D341Med (cell line): ENCODE measurements at places on chromosomes 6 and 20.

- DNase-seq, result no peak
Measured at GRCh38 chr6:73610444-73611275, 43.1 kb downstream of the SLC17A5 start.

- no peak for DNase-seq
Measured at GRCh38 chr20:45052698-45053429, 48.1 kb downstream of the KCNS1 start.

DNA sequence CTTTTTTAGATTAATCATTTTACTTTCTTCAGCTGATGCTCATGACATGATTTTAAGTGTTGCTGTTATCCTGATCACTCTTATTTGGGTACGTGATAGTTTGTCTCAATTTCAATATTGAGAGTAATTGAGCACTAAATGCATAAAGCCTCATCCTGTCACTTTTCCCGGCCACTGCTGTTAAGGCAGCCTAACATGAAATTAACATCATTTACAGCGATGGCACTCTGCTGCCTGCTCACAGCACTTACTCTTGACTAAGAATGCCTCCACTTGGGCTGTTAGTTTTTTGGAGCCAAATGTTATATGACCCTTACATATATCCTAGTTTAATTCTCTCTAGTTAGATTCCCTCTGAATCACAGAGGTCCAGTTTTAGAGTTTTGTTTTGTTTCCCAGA lies 107.3 kb downstream of the SLX4IP start:
- no peak for DNase-seq

DNA sequence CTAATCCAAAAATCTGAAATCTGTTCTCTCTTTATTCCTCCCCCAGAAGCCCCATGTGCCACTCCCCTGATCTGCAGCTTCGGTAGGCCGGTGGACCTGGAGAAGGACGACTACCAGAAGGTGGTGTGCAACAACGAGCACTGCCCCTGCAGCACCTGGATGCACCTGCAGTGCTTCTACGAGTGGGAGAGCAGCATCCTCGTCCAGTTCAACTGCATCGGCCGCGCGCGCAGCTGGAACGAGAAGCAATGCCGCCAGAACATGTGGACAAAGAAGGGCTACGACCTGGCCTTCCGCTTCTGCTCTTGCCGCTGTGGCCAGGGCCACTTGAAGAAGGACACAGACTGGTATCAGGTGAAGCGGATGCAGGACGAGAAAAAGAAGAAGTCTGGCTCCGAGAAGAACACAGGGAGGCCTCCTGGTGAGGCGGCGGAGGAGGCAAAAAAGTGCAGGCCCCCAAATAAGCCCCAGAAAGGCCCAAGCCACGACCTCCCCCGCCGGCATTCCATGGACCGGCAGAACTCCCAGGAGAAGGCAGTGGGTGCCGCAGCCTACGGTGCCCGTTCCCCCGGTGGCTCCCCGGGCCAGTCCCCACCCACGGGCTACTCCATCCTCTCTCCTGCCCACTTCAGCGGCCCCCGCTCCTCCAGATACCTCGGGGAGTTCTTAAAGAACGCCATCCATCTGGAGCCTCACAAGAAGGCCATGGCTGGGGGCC lies 31.5 kb downstream of the HECA start:
- DNase-seq, result no peak

- DNase-seq, result no peak
Measured at GRCh38 chr6:88220493-88220892, 54.3 kb upstream of the CNR1 start.

DNA sequence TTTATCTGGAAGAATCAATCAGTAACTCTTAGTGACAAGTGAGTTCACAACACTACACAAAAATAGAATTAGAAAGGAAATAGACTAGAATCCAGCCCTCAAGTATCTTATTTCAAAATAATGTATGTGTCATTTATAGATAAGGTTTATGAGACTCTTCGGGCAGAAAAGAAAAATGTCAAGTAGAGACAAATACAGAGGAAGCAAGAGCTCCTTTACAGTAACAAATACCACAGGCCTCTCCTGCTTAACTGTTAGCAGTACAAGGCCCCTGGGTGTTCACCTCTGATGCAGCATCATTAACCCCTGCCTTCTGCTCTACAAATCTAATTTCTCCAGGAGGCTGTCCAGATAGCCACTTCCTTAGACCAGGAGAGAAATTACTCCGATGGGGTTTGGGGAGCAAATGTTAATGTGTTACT lies 76.7 kb downstream of the UBE3D start:
- DNase-seq, result no peak

- no peak for DNase-seq
Measured at GRCh38 chr6:147178355-147178754, 25.9 kb upstream of the STXBP5 start.

DNA sequence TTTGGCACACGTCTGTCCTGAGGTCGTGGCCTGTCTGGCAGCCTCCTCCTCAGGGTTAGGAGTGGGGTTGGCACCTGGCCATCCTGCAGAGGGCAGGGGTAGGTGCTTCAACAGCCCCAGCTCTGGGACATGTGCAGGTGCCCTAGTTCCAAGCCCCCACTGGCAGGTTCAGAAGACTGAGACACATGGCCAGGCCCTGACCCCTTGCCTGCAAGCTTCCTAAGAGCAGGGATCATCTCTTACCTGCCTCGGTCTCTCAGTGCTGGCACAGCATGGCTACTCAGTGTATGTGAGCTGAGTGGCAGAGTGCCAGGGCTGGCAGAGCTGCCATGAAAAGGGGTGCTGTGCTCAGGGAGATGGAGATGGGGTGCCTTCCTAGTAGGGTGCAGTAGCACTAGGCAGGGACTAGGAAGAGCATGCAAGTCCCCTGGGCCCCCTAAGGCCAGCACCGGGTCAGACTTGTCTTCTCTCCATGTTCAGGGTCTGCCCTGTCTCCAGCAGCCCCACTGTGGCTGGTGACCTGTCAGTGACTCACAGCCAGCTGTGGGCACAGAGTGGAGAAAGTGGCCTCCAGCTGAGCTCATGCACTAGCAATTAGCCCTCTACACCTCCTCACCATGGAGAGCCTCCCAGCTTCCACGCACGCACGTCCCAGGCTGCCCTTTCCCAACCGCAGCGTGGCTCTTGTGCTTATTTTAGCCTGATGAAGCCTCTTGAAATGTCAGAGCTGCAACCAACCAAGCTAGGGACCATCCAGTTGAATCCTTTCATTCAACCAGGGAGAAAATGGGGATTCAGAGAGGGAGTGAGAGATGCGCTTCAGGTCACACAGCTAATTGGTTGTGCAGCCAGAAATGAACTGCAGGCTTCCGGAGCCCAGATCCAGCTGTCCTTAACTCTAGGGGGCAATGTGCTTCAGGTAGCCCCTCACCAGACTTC lies 116.6 kb downstream of the MRPL14 start:
- DNase-seq, result no peak

DNA sequence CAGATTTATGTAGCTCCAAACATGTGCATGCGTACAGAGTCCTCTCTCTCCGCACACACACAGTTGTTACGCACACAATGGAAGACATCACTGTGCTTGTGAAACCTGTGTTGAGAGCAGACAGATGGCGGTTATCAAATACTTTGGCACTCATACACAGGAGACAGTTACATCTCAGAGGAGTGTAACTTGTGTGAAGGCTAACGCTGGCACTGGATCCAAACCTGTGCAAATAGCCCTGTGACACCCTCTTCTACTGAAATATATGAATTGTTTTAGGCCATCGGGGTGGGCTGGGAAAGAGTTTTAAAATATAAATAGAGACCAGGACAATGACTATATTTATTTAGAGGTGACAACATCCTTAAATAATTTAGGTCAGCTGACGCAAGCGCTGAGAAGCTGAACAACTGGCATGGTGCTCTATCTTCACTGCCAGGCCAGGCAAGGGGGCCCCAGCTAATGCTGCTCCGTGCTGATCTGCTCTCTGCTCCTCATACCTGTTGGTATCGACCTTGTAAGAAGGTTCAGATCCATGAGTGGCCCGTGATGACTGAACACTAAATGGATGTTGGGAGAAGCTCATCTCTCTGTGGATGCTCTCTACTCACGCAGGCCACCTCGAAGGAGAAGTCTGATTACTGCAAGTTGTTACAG lies 69.4 kb downstream of the FOXC1 start:
- DNase-seq, result no peak

DNA sequence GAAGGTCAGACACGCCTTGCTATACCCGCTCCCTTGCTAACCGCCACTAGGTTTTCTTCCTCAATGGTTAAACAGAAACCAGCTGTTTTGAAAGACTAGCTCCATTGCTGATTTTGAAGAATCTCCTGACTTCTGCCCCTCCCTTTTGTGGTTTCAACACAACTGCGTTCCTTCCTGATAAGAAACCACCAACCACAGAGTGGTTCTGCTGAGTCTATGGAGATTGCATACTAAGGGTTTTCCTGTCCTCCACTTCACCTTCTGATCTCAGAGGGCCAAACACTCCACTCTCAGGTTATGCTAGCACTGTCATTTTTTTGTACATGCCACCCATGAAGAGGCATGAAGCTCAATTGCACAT lies 207.9 kb downstream of the MYLK4 start:
- no peak for DNase-seq

GRCh38 chr6:27668442-27669294 lies 195.8 kb upstream of the ZNF184 start:
- peak; percentile 55 for DNase-seq

- DNase-seq, result no peak
Measured at GRCh38 chr6:33897189-33897780, 93.5 kb upstream of the MLN start.

DNA sequence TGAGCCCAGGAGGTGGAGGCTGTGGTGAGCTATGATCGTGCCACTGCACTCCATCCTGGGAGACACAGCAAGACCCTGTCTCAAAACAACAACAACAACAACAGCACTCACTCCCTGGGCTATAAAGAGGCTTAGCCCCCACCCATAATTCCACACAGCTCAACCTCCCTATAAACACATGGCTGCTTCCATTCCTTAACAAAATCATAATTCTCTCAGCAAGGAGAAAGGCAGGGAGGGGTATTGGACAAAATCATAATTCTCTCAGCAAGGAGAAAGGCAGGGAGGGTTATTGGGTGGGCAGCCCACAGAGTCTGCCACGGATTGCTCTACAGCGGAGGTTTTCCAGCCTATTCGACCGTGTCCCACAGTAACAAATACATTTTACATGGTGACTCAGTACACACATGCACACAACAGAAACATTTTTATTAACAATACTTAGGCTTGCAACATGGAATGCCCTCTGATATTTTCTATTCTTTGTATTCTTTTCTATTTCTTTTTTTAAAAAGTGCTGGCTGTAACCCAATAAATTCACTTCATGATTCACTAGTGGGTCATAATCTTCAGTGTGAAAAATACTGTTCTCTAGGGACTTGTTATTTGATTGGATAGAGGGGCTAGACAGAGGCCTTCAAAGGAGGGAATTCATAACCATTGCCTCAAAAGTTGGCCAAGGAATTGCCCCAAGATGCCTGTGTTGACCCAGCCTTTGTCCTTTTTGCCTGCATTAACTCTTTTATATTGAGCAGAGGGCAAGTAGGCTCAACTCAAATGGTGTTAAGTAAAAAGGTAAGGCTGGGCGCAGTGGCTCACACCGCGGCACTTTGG lies 50.6 kb upstream of the ZMYND8 start:
- no peak for DNase-seq

GRCh38 chr6:122476131-122476530 lies 4.5 kb upstream of the SERINC1 start:
- no peak for DNase-seq

DNA sequence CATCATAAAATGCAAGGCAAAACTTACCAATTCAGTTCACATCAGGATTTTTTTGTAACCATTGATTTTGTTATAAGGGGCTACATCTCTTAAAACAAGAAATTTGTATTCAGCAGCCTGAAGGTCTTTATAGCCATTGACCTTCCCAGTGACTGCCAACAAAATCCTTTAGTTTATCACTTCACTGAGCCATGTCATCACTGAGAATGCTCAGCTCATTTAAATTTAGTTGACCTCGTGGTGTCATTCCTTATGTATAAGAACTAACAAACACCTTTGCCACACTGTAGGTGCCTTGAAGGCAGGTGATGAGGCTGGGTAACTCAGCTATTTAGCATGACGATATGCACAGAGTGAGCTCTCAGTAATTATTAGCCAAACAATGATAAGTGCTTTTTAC lies 77.7 kb downstream of the GRM1 start:
- no peak for DNase-seq

DNA sequence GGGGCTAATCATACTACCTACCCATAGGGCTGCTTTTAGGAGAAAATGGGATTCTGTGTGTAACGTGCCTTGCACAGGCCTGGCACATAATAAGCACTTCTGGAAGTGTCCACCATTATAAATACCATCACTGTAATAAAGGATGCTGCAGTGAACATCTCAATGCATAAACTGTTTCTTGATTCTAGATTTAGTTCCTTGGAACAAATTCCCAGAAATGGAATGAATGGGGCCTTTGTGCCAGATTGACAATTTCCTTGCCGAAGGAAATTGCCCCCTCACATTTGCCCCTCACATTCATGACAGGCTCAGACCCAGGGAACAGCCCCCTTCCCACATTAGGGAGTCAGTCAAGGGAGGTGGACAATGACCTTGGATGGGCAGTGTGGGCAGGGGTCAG lies 29.2 kb downstream of the BPIFB4 start:
- no peak for DNase-seq
